HuH-7 (cell line): ENCODE measurements at places on chromosomes 16 and 17.
A peak's percentile ranks its signal among the peaks of the same experiment; 100 is the strongest.

GRCh38 chr16:85500220-85500619 is 112.9 kb upstream of the GSE1 start:
- no peak for DNase-seq

- no peak for DNase-seq
These were observed 2.6 kb downstream of the SRCIN1 start for GRCh38 chr17:38602956-38603785.

DNA sequence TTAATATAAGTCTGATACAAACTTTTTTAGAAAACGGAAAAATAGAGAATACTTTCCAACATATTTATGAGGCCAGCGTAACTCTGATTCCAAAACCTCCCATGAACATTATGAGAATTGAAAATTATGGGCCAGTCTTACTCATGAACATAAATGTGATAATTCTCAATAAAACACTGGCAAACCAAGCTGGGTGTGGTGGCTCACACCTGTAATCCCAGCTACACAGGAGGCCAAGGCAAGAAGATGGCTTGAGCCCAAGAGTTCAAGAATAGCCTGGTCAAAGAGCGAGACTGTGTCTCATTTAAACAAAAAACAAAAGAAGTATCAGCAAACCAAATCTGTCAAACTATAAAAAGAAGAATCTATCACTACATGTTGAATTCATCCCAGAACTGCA is 47.8 kb downstream of the CCDC57 start:
- DNase-seq = no peak

DNA sequence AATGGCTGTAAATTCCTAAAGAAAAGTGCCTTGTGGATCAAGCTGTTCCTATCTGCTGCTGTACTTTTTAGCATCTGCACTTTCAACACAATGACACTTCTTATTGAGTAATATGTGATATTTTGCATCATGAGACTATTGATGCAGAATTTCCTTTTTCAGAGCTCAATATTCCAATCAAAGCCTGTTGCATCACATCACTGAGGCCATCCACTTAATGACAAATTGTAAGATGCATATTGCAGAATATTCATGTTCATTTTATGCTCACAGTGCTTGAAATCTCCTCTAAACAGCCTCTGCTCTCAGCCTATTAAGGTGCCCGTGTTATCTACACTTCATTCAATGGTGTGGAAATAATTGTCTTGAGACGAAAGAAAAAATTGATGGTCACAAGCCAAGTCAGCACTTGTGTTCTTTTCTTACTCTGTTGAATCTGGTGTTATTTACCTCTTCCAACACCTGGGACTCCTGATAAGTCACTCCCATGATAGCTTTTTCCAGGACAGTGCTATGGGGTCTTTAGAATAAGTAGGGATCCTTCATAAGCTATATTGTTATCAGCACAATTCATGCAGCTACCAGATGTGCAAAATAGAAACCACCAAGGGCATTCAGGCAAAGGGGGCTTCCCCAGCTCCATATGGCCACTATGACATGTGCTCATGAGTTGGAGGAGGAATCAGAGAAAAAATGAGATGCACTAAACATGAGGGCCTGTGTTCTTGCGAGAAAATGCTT is 9.3 kb upstream of the SKAP1 start:
- DNase-seq = no peak

GRCh38 chr16:56684926-56685590 is 2.8 kb downstream of the MT1X start:
- no peak for DNase-seq

DNA sequence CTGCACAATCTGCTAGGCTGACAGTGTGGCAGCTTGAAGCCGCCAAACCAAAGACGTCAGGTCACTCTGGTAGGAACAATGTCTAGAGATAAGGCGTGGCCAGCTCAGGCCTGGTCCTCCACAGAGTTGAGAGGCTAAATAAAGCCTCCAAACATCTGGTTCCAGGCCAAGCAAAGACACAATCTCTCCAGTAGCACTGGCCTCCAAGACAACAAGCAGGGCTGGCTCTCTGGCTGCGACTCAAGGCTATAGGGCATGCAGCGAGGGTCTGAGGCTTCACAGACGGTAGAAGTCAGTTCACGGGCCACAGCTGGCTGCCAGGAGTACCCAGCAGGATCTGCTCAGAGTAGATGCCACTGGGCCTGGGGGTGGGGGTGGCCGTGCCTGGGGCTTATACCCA is 75.6 kb downstream of the ABR start:
- no peak for DNase-seq

DNA sequence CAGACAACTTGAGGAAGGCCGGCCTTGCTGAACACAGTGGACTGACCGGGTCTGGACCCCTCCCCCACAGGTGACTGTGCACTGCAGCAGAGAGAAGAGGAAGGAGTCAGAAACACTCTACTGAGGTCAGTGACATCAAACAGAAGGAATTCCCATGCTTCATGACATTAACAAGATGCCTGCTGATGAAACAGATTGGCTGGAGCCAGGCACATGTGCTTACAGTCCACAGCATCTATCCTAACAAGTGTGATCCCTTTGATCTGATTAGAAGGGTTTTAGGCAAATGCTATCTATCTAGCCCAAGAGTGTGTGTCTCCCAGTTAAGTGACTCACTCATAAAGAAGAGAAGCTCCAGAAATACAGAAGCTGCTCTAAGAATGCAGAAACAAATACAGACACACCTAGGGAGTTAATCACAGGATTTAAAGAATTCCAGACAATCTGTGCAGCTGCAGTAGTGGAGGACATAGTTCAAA is 90.2 kb downstream of the SYCE1L start:
- no peak for DNase-seq

- DNase-seq = peak; percentile 89
These were observed at the start of gene METRNL for GRCh38 chr17:83079352-83079747. Gene METRNL (plus strand): TSS chr17:83079609. CDS start chr17:83079816, 207 bp downstream.
